Fibroblast of skin of right quadriceps (primary cell): ENCODE measurements at places on chromosomes 13 and 19.

- DNase-seq = peak; percentile 75
Measured at GRCh38 chr19:6048793-6049405, 61.4 kb downstream of the RFX2 start.

- no peak for DNase-seq
Measured at GRCh38 chr13:51035978-51036377, 75.1 kb downstream of the C13orf42 start.

DNA sequence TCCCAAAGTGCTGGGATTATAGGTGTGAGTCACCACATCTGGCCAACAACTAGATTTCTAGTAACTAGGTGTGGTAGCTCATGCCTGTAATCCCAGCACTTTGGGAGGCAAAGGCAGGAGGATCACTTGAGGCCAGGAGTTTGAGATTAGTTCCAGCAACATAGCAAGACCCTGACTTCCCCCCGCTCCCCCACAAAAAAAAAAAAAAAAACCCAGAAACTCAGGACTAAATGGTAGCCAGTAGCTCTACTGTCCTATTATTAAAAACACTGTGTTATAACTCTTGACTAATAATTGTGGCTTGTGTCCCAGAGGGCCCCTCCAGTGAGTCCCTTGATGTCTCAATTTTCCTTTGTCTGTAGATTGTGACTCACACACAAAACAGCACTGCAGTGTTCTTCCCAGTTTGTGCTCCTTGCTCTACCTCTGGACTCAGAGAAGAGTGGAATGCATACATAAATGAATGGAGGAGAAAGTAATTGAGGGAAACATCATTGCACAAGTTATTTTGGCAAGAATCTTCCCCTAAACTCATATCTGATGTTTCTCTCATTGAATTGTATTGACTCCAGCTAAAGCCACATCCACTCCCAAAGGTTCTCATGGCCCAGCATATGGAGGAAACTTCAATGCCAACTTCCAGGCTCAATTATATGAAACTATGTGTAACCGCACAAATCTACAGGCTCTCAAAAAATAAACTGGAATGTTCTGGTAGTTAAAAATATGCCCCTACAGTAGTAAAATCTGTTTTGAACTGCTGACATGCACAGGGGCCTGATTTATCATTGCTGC lies 8.8 kb downstream of the TPT1 start:
- DNase-seq = peak; percentile 95

GRCh38 chr13:32262165-32262564 lies 53.0 kb downstream of the ZAR1L start:
- peak; percentile 3 for DNase-seq

DNA sequence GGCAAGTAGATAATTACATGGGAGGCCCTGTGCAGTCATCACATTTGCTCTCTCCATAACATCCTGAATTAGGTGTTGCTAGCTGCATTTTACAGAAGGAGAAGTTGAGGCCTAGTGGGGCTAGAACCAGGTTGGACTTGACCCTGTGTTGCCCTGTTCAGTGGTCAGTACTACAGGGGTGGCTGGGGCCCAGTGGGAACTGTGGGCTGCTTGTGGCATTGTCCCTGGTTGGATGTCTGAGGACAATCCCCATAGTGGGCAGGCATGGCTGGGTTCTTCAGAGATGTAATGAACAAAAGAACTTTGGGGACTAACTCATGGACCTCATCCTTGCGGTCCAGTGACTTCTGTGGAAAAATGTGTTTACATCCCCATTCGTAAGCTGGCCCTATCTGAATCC lies 38.9 kb downstream of the MTUS2 start:
- DNase-seq = no peak

DNA sequence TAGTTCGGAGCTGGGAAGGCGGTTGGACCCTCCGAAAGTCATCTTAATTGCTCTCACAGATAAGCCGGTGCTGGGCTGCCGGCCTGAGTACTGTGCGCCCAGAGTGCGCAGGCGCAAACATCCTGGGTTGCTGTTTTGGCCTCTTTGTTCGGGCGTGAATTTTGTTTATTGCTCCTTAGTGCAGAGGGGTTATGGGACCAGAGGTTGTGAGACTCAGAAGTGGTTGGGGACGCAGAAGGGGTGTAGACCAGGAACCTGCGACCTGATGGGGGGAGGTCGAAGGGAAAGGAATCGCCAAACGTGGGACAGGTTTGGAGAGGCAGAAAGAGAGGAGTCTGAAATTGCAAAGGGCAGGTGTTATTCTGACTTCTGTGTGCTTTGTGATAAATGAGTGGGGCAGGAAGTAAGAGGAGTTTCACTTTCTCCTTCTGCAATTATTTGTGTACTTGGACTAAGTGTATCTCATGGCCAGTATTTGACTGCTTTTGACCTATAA lies 607 bp upstream of the ZNF566 start:
- DNase-seq = peak; percentile 94

DNA sequence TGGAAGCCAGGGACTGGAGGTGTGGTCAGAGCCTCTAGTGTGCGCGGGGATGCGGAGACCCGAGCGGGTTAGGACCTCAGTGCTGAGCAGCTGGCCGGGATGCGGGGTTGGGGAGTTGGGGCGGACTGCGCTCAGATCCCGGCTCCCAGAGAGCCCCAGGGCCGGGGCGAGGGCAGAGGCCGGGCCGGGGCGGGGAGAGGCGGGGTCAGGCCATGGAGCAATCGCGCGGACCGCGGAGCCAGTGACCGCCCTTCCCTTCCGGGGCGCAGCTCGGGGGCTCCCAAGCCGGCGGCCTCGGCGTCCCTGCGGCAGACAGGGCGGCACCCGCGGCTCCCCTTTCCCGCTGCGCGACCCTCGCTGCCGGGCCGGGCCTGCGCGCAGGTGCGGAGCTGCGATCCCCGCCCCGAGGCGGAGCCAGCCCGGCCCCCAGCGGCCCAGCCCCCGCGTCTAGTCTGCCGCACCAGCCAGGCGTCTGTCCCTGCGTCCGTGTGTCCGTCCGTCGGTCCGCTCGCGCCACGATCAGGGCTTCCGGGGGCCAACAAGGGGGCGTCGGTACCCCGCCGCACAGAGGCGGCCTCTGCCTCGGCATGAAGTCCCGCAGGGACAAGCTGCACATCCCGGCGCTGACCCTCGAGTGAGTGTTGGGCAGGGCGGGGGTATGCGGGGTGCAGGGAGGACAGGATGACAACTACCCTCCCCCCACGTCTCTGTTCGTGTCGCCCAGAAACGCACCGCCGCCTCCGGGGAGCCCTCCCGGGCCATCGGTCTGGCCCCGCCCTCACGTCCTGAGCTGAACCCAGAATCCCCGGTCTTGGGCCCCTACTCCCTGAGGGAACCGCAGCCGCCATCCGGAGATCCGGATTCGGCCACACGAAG lies 12.4 kb downstream of the MAST3 start:
- no peak for DNase-seq

- no peak for DNase-seq
Measured at GRCh38 chr13:33202644-33203169, 82.8 kb downstream of the STARD13 start.

DNA sequence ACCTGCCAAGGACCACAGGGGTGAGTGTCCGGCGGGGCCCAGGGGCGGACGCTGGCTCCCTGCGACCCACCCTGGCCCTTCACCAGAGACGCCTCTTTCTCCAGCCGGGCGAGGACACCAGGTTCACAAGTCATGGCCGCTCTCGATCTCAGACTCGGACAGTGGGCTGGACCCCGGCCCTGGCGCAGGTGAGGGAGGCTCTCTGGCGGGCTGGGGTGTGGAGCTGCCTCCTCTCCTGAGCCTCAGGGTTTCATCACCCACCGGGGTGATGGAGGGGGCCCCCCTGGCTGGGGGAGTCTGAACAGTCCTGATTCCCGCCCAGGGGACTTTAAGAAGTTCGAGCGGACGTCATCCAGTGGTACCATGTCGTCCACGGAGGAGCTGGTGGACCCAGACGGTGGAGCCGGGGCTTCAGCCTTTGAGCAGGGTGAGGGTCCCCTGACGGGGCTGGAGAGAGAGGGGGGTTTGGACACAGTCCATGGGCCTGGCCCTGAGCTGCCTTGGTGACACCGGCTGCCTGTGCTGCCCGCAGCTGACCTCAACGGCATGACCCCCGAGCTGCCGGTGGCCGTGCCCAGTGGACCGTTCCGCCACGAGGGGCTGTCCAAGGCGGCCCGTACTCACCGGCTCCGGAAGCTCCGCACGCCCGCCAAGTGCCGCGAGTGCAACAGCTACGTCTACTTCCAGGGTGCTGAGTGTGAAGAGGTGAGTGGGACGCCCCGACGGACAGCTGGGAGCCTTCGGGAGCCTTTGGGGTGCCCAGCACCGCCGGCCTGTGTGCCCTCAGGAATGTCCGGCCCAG lies 13.6 kb downstream of the ARHGAP45 start:
- DNase-seq = no peak

DNA sequence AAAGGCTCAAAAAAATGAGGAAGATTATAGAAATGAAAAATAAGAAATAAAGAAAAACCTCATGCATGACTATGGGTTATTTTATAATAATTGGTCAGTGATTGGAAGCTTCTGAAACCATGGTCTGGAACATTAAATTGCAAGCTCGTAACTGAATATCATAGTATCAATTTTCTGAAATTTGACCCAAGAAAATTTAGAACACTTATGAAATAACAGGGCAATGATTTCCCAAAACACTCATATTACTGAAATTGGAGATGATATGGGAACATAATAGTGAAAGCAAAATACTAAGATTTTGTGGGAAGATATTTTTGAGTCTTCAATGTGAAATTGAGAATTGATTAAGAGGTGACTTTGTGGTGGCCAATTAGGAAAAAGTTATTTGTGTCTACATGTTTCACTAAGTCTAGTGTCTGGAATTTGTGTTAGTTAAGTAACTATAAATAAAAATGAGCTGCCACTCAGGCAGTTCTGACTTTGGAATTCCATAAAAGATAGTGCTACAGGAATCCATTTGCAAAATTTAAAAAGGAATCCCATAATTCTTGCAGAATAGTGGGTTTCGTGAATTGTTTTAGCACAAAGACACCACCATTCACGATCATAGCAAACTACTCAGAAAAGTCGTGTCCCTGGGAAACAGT lies 603.0 kb downstream of the LMO7 start:
- DNase-seq = no peak

DNA sequence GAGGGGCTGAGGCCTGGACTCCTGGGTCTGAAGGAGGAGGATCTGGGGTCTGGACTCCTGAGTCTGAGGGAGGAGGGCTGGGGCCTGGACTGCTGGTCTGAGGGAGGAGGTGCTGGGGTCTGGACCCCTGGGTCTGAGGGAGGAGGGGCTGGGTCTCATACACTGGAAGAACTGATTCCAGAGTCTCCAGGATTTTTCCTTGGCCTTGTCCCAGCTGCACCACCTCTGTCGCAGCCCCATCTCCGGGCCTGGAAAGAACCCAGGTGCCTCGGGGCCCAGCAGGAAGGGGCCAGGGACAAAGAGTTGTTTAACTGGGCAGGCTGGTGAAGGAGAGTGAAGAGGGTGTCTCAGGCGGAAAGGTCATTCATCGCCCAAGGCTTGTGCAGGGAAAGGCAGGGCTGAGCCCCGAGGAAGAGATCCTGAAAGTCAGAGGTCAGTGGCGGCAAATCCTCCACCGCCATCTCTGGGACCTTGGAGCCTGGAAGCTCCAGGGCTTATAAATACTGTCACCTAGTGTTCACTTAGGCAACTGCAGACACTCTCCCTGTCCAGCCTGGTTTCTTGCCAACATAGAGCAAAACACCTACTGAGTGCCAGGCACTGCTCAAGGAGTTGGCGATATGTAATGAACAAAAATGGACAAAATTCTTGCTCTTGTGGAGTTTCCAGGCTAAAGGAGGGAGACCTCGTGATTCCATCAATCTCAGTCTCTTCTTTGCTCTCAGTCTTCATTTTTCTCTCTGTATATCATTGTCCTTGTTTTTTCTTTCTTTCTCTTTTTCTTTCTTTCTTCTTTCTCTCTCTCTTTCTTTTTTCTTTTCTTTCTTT lies 4.4 kb upstream of the KCNN4 start:
- DNase-seq = peak; percentile 69
